ENCODE measurements at places on chromosomes 13 and 19.

DNA sequence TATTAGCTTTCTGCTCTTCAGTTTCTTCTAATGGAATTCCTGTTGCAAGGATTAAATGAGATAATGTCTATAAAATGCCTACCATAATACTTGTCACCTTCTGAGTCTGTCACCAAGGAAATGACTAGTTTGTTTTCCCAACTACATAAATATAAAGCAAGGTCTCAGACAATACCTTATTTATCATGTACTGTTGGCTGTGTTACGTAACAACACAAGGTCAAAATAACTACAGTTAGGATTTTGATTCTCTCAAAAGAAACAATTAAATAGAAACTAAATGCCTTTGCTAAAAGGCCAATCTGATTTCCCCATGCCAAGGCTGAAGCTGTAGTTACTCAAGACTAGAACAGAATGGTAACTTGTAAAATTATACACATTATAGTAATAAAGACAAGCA lies 134.5 kb downstream of the PCDH9 start:
- no peak for DNase-seq

- DNase-seq = no peak
Observed at GRCh38 chr19:31803835-31804446, 454.7 kb upstream of the TSHZ3 start.

DNA sequence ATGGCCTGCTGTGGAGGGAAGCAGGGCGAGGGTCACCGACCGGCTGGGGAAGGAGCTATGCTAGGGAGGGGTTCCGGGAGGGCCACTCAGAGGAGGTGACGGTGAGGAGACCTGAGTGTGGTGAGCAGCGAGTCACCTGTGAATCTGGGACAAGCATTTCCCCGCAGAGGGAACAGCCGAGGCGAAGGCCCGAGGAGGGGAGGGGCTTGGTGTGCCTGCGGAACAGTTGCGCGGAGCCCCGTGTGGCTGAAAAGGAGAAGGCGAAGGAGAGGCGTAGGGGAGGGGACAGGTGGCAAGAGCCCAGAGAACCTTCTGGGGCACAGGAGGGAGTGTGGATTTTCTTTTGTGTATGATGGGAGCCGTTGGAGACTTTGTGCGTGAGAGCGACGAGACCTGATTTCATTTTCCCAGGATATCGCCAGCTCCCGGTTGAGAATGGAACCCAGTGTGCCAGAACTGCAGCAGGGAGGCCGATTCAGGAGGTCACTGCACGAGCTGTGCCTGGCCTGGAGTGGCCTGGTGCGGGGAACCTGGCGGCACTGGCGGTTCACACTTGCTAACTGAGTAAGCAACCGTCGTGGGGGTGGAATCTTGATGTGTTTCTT lies 117.7 kb upstream of the ZNF507 start:
- no peak for DNase-seq

DNA sequence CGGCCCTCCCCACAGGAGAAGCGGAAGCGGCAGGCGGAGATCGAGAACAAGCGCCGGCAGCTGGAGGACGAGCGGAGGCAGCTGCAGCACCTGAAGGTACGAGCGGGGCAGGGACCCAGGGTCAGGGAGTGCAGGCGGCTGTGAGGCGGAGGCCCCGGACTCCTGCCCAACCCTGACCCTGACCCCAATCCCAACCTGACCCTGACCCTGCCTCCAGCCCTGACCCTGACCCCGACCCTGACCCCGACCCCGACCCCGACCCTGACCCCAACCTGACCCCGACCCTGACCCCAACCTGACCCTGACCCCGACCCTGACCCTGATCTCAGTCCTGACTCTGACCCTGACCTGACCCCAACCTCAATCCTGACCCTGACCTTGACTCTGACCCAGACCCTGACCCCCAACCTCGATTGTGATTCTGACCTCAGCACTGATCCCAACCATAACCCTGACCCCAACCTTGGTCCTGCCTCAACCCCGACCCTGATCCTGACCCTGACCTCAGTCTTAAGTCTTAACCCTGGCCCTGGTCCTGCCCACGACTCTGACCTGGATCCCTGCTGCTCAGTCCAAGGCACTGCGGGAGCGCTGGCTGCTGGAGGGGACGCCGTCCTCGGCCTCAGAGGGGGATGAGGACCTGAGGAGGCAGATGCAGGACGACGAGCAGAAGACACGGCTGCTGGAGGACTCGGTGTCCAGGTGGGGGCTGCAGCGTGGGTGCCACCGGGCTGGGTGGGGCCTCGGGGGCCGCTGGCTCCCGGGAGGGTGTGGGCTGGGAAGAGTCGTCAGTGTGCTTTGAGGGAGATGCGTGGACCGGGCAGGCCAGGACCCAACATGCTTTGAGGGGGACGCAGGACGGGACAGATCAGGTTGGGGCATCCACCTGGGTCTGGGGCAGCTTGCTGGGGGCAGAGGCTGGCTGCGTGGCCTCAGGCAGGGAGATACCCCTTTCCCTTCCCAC lies 18.5 kb downstream of the PALM start:
- no peak for DNase-seq

- DNase-seq = no peak
Observed at GRCh38 chr13:46491641-46492040, 61.3 kb upstream of the LRCH1 start.

- no peak for DNase-seq
Observed at GRCh38 chr13:111251646-111252445, 68.6 kb upstream of the TEX29 start.

- DNase-seq = no peak
Observed at GRCh38 chr13:32728327-32728726, 142.1 kb downstream of the PDS5B start.

DNA sequence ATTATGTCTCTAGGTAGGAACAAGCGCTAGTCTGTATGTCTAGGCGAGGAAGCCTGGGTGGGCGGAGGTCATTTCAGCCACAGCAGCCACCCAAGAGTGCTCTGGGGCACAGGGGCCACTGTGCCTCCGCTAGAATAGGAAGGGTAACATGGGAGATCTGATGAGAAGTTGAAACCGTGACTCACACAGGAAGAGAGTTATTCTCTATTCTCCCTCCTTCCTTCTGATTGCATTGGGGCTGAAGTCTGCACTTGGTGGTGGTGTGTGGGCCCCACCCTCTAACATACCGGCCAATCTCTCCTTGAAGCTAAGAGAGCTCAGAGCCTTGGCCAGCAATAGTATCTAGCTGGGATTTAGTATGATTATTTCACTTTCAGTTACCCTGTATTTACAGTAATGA lies 20.3 kb upstream of the GGACT start:
- no peak for DNase-seq

GRCh38 chr19:50899569-50899968 lies 11.6 kb downstream of the KLK4 start:
- no peak for DNase-seq

DNA sequence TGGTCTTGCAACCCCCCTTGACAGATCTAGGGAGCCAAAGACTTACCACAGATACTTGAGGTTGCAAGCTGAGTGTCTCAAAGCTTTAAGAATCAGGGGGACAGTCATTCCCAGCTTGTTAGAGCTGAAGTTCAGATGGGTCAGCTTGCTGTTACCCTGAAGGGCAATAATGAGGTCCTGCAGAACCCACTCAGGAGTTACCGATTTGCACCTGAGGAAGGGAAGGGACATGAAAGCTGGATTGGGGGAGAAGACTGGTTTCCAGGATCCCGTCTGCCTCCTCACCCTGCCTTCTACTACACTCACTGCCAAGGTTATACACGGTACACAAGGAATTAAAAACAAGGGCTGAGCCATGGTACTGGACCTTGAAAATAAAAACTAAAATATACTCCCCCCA lies 24.4 kb downstream of the NLRP13 start:
- DNase-seq = no peak

GRCh38 chr13:113182046-113182445 lies 23.6 kb downstream of the PROZ start:
- DNase-seq = no peak

DNA sequence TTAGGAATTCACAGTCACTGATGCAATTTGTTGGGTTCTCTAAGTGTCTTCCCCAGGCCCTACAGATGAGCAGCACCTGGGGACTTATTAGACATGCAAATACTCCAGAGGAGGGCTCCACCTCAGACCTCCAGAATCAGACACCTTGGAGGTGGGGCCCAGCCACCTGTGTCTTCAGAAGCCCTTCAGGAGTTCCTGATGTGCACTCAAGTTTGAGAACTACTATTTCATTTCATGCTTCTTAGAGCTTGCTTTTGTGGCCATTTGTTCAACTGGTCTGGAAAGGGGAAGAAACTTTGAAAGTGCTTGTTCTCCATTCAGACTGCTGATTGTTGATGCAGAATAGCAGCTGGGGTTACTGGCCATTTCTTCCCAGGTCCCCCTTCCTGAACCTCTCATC lies 472.0 kb downstream of the COG6 start:
- DNase-seq = no peak

- no peak for DNase-seq
Observed at GRCh38 chr13:48849515-48849914, 126.2 kb upstream of the FNDC3A start.

DNA sequence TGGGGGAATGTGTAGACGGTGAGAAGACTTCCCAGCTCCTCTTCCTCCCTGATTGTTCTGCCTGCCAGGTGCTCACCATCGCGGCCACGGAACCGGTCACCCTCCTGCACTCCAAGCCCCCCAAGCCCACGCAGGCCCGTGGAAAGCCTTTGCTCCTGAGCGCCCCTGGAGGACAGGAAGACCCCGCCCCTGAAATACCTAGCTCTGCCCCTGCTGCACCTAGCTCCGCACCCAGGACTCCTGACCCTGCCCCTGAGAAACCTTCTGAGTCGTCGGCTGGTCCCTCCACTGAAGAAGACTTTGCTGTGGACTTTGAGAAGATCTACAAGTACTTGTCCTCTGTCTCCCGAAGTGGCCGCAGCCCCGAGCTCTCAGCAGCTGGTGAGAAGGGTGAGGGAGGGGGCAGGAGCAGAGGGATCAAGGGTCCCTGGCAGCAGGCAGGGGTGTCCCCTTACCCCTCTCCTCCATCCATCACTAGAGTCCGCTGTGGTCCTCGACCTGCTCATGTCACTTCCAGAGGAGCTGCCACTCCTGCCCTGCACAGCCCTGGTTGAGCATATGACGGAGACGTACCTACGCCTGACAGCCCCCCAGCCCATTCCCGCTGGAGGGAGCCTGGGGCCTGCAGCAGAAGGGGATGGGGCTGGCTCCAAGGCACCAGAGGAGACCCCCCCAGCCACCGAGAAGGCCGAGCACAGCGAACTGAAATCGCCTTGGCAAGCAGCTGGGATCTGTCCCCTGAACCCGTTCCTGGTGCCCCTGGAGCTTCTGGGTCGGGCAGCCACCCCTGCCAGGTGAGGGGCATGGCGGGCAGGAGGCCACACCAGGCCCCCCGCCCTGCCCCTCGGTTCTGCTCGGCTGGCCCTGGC lies 2.1 kb downstream of the SNAPC2 start:
- no peak for DNase-seq

DNA sequence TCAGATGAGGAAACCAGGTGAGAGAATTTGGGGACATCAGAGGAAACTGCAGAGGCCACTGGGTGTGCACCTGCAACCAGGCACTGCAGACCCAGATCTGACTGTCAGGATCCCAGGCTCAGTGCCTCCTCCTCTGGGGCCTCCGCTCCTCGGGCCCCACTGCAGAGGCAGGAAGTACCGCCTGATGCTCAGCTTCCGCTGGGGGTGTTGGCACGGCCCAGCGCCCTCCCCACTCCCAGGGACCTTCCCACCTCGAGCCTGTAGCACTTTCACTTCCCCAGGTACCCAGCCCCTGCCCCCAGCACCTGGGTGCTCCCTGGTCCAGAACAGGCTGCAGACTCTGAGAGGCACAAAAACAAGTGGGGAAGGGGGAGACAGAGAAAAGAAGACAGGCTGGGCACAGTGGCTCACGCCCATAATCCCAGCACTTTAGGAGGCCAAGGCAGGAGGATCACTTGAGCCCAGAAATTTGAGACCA lies 1.4 kb upstream of the CD37 start:
- no peak for DNase-seq

GRCh38 chr13:110916301-110917142 lies 1.7 kb upstream of the ANKRD10 start:
- peak; percentile 72 for DNase-seq

- no peak for DNase-seq
Observed at GRCh38 chr13:41462427-41462826, 5.1 kb downstream of the RGCC start.

DNA sequence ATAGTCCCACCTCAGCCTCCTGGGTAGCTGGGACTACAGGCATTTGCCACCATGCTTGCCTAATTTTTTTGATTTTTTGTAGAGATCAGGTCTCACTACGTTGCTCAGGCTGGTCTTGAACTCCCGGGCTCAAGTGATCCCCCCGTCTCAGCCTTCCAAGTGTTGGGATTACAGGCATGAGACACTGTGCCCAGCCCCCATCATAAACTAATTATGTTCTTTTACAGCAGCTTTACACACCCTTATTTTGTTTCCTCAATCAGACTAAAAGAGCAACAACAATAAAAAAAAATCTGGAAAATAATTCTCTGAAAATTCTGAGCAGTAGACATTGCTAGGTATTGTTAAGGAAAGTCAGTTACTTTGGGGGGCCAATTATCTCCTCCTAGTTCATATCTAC lies 35.7 kb downstream of the STARD13 start:
- DNase-seq = no peak

DNA sequence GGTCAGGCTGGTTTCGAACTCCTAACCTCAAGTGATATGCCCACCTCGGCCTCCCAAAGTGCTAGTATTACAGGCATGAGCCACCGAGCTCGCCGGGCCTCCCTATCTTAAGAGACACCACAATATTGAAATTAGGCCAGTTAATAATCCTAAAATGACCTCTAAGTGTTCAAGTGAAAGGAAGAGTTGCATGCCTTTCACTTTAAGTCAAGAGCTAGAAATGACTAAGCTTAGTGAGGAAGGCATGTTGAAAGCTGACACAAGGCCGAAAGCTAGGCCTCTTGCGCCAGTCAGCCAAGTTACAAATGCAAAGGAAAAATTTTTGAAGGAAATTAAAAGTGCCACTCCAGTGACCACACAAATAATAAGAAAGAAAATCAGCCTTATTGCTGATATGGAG lies 144.5 kb upstream of the FNDC3A start:
- DNase-seq = no peak

- DNase-seq = peak; percentile 43
Observed at GRCh38 chr19:19259741-19260140, 13.4 kb downstream of the TM6SF2 start.

- DNase-seq = peak; percentile 87
Observed at GRCh38 chr19:52453324-52454094, at the start of gene ZNF578. Gene ZNF578, plus strand, starts transcription at chr19:52453553. Its CDS starts 48,293 bp downstream, at chr19:52501846.

DNA sequence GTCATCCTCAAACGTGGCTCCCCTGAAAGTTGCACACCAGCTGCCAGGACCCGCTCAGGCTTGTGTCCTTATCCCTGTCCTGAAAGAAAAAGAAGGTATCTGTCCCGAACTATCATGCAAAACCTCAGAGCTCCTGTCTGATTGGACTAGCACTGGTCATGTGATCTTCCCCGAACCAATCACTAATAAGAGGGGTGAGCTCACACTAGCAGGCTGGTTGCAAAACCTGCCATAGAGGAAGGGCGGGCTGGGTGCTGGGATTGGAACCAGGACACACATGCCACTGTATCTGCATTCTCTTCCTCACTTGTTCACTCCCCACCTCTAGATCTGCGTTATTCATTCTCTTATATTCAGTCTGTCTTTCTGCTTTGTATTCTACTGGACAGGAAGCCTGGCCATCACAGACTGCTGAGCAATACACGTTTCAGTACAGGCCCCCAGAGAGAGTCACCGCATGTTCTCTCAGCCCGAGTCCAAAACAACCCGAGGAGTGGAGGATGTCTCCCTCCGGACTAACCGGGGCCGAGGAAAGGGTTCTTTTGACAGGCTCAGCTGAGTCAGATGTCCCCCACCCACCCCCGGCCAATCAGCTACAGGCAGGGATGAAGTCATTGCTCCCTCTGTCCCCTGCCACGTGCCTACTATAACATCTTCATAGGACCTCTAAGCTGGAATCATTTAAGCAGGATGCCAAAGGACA lies 97.7 kb downstream of the SIPA1L3 start:
- DNase-seq = peak; percentile 97

GRCh38 chr19:40797963-40798682 lies 868 bp upstream of the EGLN2 start:
- peak; percentile 77 for DNase-seq

All from AG08395 (cell line).